ENCODE measurements at places on chromosomes 4 and X.

- peak; percentile 18 for DNase-seq
These were observed 223.1 kb upstream of the SLIT2 start for GRCh38 chr4:20028645-20029044.

DNA sequence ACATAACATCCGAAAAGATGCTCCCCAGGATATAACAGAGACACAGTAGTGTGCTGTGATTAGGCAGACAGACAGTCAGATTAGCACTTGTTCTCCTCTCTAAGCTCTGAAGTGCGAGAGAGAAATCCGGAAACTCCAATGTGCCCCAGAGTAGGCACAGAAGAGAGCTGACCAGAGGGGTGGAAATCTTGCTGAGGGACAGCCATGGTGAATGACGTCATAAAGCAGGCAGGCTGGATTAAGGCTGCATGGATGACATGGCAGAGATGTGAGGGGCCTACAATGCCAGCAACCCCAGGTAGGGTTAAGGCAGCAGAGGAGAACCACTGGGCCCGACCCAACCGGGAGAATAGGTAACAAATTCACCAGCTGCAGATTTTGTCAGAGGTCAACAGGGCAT, 53.3 kb downstream of the MEPE start:
- no peak for DNase-seq

GRCh38 chr4:124941267-124941666, 228.7 kb upstream of the ANKRD50 start:
- no peak for DNase-seq

DNA sequence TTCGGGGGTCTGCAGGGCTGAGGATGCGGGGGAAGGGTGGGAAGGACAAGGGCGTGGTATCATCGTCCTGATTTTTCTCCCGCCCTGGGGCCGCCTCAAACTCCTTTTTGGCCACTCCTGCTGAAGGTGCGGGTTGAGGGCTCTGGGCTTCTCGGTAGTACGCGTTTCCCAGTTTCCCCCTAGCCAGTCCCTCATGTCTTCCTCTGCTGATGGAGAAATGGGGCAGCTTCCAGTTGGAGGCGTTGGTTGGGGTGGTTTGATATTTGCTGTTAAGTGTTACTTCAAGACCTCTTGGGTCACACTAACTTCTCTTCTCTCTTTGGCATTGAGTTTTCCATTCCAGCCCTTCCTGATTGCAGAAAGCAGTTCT, 482 bp downstream of the GSTCD start:
- no peak for DNase-seq

DNA sequence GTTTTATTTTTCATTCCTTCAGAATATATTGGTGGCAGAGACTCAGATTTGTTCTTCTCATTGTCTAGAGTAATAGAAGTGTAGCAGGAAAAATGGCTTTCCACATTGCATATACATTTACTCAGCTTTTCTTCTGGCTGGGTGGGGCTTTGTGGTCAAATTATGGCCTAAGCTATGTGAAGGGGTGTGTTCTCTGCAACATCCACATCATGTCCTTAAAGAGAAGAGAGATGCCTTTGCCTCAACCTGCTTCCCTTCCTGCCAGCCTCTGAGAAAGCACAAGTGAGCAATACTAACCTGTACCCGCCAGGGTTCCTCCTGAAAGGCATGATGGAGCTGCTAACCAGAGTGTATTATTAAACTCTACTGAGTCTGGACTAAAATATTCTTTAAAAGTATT, 695.6 kb upstream of the FAM241A start:
- no peak for DNase-seq

DNA sequence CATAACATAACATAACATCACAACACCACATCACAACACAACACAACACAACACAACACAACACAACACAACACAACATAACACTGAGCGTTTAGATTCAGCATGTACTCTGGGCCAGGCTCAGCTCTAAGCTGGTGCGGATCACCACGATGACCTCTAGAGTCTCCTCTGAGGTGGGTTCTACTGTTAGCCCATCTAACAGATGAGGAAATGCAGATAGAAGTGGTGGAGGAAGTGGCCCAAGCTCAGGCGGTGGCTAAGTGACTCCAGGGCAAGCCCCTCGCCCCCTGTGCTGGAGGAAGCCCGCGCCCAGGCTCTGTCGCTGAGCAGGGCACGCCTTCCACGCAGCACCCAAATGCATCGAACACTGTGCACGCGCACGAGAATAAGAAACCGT, 45.3 kb upstream of the CDKN2AIP start:
- no peak for DNase-seq

DNA sequence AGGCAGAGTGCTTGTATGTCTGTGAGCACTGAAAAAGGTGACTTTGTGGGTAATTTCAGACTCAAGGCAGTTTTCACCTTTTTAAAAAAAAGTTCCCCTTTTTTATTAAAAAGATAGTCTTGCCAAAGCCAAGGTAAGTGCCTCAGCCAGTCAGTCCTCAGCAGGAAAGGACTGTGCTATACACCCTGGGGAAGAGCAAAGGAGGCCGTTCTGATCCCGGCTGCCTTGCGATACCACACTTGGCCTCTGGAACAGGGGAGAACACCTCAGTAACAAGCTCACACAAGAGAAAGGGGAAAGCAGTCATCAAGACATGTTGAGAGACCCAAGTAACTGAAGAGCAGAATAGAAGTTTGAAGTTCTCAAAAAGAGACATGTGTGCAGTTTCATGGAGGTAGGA, 541.7 kb downstream of the BCOR start:
- DNase-seq, result no peak

- no peak for DNase-seq
These were observed 36.7 kb upstream of the EDA2R start for GRCh38 chrX:66675541-66675940.

- DNase-seq, result no peak
These were observed 51.6 kb downstream of the MAML3 start for GRCh38 chr4:140102421-140102820.

DNA sequence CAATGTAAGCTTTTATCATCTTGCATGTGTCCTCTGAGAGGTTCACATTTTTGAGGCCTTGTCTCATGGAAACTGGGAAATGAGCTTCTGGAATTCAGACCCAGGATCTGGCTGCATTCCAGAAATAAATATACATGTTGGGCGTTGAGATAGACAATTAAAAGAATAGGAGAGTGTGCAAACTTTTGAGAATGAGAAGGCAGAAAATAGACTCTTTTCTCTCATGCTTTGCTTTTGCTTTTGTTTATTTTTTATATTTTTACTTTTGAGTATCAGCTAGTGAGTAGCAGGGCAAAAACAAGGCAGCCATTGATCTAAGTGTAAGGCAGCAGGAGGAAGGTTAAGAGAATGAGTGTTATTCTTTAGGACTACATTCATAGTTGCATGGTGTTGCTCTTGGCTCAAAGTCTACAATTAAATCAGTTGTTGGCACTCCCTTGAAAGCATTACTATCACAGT, 12.4 kb downstream of the SHROOM3 start:
- peak; percentile 35 for DNase-seq

DNA sequence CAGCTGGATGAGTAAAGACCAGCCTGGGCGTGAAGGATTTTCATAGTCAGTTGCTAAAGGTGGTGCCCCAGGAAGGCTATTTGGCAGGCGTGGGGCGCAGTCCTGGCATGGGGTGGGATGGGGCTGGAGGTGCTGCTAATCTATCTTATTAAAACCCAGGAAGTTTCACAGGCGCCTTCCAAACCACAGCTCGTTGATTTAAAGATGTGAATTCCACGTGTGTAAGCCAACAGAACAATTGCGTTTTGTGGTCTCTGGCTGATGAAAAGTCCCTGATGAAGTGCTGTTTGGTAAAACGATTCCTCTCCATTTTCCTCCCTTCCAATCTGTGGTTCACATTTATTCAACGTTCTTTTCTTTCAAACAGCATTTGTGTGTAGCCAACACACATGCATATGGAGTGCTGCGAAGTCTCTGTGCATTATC, 105.0 kb downstream of the TBL1X start:
- DNase-seq, result no peak

All from brain microvascular endothelial cell (primary cell).